Uterus (tissue), 4 donors: ENCODE measurements at places on chromosomes 2 and 18. TPM values are rescaled to one million over a fixed set of nuclear protein-coding genes. Genes with fewer than 3 reads are reported as not detected.

The ZSWIM2 gene
- total RNA-seq: not detected

DNA sequence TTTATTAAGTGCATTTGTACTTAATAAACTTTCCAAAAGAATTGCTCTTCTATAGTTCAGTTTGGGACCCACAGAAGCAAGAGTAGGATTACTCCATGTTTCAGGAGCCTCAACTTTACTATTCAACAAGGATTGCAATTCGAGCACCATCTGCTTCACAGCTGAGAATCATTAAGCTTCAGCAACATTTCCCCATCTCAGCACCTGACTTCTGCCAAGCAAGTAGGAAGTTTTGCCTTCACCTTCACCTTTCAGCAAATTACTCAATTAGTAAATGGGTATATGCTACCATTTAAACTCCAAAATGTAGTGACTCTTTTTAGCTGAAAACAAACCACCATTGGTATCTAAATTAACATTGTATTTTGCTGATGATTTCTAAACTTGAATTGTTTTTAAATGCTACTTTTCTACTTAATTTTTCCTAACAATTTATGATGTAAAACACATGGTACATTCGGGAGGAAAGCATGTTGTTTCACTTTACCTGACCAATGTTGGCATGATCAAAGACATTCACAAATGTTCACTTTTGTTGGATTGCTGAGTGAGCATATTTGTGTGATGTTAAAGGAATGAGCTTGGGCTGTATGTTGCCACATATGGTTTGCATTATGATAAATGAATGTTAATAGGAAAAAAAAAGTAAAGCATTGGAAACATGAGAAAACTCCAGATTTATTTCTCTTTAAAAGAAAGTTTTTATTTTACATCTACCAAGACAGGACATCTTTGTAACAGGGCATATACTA lies 159.2 kb downstream of the GULP1 start:
- DNase-seq: no peak

GRCh38 chr2:239399433-239399920 lies 1.3 kb downstream of the HDAC4 start:
- DNase-seq: no peak

The REG1A gene
- total RNA-seq: not detected

DNA sequence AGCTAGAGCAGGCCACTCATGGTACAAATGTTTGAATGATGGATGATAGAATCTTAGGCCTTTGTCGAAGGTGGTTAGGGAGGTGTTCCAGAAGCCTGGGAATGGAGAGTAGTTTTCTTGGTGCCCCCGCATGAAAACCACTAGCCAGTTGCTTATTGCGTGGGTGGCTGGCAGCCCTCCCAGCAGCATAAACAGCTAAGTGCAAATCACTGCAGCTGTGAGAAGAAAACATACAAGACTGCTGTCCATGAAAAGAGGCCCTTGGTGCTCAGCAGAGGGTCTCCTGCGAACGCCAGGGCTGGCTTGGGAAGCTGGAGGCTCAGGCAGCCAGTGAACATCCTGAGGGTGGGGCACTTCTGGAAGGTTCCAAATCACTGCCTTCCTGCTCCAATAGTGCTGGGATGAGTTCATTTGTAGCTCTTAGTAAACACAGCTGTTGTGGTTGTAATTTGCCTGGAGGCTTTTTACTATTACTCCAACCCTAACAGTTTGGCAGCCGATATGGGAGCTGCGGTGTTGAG lies 118.8 kb downstream of the MGAT5 start:
- DNase-seq: peak; percentile 50

The CRYBA2 gene
- total RNA-seq: not detected

- no peak for DNase-seq
Measured at GRCh38 chr2:70979180-70979488, 704 bp downstream of the ANKRD53 start.

The CPS1 gene
- total RNA-seq: 6.4 TPM

The LRATD1 gene
- total RNA-seq: 5.1 TPM

DNA sequence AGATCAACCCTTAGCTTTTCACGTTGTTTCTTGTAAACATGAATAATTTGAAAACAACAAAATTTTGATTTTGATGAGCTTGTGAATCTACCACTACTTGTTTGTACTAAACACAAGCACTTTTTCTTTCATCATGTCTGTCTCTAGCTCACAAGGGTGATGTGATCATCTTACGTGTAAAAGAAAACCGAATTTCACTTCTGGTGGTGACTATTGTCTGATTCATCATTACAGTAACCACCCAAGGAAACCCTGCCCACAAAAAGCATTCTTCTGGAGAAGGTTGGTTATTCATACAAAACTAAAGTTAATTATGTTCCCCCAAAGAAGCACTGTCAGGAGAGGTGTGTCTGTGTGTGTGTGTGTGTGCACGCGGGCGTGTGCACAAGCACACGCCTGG lies 285.4 kb downstream of the ZNF516 start:
- no peak for DNase-seq

The DNAH6 gene
- 8.4 TPM for total RNA-seq

GRCh38 chr18:3873698-3874097 lies 423.7 kb downstream of the TGIF1 start:
- no peak for DNase-seq

The BCL11A gene
- 1.5 TPM for total RNA-seq

DNA sequence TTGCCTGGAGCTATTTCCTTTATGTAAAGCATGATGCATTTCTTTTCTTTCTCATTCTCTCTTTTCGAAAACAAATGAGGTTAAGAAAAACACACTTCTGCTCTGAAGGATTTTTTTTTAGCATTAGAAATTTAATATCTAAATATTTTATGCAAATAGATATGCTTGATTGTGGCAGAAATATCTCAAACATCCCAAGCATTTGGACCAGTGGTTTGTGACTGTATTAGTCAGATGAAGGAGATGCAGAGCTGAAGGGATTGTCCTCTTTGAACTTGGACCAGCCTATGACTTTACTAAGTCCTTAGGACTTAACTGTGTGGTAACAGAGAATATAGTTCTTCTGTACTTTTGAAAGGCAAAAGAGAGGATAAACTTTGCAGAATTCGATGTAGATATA lies 335.9 kb upstream of the NT5C1B start:
- DNase-seq: no peak

DNA sequence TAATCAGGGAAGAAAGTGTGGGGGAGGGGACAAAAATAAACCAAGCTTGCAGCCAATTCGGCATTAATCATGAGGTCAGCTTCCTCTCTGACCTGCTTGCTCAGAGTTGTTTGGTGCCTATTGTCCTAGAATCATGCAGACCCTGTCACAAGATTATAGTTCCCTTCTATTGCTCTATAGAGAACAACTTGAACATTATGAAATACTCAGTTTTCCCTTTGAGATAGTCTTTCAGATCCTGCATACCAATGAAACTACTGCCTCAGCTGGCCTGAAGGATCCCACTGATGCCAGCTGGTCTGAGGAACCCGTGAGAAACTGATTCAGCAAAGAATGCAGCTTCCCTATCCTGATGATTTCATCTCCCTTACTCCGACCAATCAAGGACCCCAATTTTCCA lies 955 bp upstream of the BBS5 start:
- DNase-seq: no peak

DNA sequence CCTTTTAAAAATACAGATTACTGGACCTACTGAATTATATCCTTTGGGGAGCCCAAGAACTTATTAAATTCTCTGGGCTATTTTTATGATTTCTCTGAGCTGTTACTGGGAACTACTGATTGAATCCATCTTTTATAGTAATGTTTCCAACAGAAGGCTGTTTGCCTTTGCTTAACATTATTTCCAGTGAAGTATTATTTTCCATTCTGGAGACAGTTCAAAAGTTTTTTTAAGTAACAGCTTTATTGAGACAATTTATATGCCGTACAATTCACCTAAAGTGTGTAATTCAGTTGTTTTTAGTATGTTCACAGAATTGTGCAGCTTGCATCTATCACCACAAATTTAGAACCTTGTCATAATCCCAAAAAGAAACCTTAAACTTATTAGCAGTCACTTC lies 100.6 kb downstream of the BABAM2 start:
- DNase-seq: no peak

DNA sequence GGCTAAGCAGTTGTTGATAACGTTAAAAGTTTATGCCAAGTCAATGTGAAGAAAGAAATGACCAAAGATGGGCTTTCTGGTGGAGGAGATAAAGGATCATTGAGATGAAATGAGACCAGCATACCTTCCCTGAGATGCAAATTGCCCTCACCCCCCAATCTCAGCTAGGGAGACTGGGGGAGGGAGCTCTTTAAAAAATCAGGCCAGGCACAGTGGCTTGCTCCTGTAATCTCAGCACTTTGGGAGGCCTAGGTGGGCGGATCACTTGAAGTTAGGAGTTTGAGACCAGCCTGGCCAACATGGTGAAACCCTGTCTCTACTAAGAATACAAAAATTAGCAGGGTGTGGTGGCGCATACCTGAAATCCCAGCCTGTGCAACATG lies 30.9 kb upstream of the KCMF1 start:
- DNase-seq: no peak

The PROKR1 gene
- total RNA-seq: 0.27 TPM

GRCh38 chr18:74512321-74513053 lies 16.3 kb downstream of the CNDP2 start:
- DNase-seq: no peak
